ENCODE measurements at places on chromosomes 5 and 9.
A peak's percentile ranks its signal among the peaks of the same experiment; 100 is the strongest.

GRCh38 chr5:56206126-56206910 lies 26.8 kb downstream of the ANKRD55 start:
- DNase-seq = no peak

GRCh38 chr9:16133556-16134227 lies 580.8 kb downstream of the CCDC171 start:
- DNase-seq = no peak

DNA sequence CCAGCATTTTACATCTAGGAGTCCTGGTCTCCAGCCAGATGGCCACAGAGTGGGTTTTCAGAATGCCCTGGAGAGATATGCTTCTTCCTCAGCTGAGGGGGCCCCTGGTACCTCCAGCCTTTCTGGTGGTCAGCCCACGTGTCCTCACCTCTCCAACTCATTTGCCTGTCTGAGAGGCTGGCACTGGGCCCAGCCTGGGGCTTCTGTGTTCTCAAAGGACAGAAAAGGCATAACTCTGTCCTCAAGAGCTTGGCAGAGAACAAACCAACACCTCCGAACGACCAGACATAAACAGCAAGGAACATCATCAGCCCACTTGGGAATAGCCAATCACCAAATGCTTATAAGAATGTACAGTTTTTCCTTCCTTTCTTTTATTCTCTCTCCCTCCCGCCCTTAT lies 17.1 kb downstream of the ENG start:
- no peak for DNase-seq

DNA sequence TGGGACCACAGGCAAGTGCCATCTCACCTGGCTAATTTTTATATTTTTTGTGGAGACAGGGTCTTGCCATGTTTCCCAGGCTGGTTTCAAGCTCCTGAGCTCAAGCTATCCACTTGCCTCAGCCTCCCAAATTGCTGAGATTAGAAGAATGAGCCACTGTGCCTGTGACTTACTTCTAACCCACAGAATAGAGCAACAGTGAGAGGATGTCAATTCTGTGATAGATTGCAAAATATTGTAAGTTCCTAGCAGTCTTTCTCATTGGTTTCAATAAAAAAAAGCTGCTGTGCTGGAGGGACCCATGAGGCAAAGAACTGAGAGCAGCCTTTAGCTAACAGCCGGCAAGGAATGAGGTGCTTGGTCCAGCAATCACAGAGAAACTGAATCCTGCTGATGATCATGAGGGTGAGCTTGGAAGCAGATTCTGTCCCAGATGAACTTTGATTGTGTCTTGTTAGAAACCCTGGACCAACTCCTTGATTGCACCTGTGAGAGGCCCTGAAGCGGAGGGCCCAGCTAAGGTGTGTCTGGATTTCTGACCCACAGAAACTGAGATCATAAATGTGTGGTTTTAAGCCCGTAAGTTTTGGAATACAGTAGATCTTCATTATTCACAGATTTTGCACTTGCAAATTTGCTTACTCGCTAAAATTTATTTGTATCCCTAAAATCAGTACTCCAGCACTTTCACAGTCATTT lies 149.7 kb downstream of the GCNT1 start:
- DNase-seq = no peak

DNA sequence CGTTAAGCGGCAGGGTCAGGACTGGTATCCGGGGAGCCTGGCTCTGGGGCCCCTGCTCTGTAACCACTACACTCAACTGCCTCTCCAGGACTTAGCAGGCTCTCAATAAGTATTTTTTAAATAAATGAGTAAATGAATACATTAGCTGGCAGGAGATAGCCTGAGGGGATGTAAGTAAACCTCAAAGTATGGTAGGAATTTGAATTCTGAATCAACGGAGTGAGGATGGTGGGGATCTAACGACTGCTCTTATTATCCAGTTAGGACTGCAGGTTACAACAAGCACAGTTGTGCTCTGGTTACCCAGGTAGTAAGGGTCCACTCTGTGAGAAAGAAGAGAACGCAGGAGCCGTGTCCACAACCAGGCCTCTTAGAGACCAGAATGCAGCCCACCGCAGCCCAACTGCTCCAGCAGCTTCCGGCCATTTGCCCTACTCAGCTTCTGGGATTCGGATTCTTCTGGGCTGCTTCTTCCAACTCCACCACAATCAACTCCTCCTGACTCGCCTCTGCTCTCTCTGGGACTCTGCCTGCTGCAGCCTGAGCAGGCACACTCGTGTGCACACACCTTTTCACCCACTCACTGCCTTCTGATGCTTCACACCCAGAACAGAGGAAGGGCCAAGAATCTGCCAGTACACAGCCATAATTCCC lies 52.6 kb downstream of the MED27 start:
- no peak for DNase-seq

GRCh38 chr5:25858019-25858418 lies 1180.4 kb downstream of the CDH9 start:
- no peak for DNase-seq

- no peak for DNase-seq
These were observed 6.8 kb downstream of the ENC1 start for GRCh38 chr5:74633695-74634094.

GRCh38 chr5:156327296-156327695 lies 332 bp downstream of the SGCD start:
- no peak for DNase-seq

DNA sequence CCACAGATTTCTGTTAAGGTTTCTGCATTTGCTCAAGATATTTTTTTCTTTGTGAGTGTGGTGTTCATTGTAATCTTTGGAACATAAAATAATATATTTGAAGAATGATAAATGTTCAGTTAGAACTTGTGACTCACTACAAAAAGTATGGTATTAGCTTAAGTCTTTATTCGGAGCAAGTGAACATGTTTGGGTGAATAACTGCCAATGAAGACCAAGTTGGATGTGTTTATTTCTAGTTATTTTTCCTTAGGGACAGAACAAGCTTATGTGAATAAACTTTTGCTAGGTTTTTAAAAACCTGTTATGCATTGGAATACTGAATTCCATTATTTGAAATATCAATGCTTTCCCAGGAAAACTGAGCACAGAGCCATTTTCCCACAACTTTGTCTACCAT lies 418.6 kb downstream of the SLCO4C1 start:
- DNase-seq = no peak

DNA sequence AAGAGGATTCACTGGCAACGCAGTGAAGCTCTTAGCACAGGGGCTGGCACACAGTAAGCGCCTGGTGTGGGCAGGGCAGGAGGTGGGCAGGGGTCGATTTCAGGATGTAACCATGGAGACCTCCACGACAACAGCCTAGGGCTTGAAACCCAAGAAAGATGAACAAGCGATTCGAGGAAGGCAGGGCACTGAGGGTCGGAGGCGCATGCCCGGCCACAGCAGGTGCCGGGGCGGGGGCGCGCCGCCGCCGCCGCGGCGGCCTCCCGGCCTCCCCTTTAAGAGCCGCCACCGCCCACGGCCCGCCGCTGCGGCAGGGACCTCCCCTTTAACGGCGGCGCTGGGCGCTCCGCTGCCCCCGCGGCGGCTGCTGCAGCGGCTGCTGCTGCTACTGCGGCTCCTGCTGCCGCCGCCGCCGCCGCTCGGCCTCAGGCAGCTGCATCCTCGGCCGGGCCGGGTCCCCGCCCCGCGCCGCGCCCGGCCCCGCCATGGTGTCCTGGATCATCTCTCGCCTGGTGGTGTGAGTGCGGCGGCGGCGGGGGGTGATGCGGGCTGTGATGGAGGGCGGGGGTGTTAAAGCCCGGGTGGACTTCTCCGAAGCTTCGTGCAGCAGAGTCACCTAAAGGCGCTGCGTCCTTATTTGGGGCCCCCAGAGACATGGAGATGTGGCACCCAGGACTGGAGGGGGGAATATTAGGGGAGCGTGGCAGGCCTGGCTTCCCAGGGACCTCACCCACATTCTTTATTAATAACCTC lies at the start of gene REEP2:
Gene REEP2, plus strand, starts transcription at position 334 of the 753 bp plus-strand sequence. Its CDS starts 152 bp downstream, at position 486.
- DNase-seq = peak; percentile 53

DNA sequence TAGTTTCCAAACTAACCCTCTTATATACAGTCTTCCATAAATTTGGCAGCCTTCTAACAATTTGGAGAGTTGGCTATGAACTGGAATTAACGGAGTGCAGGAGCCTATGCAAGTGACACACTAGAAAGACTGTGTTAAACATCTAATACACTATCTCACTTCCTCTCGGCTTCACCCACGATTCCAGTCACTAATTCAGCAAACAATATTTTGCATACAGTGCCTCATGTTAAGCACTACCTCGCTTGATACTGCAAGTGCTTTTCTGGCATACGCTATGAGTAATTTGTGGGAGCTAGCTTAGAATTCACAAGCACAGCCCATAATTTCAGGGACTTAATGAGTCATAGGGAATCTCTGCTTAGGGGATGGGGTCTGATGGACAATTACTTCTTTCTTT lies 102.5 kb downstream of the ST8SIA4 start:
- no peak for DNase-seq
